ENCODE measurements at places on chromosomes 4 and X.

GRCh38 chrX:154727871-154728270 lies 23.0 kb downstream of the GAB3 start:
- peak; percentile 71 for DNase-seq

DNA sequence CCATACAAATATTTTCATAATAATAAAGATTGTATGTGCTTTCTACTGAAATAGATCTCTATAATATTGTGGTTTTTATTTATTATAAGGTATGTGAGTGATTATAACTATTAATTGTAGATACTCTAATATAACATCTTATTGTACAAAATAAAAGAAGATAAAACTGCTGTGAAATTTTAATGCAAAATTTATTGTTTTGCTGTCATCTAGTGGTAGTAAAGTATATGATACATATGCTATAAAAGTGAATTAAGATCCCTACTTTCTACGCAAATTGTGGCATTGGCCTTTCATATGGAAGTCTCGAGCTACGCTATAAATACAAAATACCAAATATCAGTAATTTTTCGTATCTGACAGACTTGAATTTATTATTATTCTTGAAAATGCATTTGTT lies 19.3 kb downstream of the YIPF7 start:
- DNase-seq, result no peak

DNA sequence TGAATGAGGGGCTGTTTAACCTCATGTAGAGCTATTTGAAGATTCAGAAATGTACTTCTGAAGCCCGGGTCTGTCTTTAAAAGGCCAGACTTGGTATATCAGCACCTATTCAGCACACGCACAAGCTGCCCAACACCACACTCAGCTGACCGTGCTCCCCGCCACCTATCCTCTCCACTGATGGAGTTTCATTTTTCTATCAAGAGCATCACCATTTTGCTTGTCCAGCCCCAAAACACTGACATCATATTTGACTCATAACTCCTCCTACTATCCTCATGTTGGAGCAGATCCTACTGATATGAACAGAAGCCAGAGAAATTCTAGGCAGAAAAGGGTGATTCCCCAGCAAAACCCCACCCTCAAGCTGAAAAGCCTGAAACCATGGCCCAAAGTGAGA lies 100.3 kb downstream of the SORBS2 start:
- DNase-seq, result no peak

GRCh38 chr4:118817178-118817930 lies 18.6 kb downstream of the SEC24D start:
- DNase-seq, result no peak

- no peak for DNase-seq
These were observed 42.0 kb upstream of the GRPR start for GRCh38 chrX:16081357-16081756.

GRCh38 chr4:3502941-3503936 lies 29.0 kb downstream of the LRPAP1 start:
- DNase-seq, result no peak

DNA sequence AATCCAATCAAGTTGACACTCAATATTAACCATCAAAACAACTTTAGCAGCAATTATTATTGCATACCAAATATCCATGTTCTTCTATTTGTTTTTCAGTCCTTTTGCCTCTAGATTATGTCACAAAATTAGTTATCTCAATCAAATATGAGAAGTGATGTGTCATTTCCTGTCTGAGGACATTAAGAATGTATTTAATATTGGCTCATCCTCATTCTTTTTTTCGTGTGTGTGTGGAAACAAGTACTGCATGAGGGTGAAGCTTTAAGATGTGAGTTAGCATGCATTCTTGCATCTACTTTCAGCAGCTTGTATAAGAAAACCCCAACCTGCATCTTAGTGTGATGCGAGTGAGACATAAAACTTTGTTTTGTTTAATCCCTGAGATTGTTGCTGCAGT lies 301.4 kb downstream of the GRIA2 start:
- no peak for DNase-seq

GRCh38 chrX:41119803-41120202 lies 34.6 kb downstream of the USP9X start:
- no peak for DNase-seq

DNA sequence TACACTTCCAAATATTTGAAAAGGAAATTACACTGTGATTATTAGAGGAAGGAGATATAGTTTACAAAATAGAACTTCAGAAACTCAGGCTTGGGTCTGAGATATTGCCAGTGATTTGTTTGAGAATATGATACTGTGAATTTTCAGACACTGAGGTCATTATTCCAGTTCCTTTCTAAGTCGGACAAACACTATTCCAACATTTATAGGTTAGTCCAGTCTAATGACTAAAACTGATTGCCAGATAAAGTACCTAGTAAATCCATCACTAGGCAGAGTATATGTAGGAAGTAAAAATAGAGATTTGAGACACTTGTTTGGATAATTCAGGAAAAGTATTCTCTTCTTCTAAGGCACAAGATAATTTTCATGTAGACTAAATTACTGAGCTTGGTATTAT lies 13.2 kb downstream of the MTTP start:
- DNase-seq, result no peak

DNA sequence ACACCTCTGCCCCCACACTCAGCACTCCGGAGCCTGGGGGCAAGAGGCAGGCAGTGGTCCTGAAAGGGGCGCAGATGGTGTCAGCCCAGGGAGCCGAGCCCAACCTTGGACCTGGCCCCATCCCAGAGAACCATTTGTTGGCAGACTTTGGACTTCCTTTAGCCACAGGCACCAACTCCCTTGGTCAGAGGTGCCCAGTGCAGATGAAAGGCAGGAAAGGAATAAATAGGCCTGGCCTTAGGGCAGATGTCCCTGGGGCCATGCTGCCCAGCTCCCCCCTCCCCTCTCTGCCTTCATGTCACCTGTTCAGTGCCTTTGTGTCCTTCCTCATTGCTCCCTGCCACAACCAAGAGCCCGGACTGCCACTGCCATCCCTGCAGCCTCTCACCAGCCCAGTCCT lies 52.8 kb downstream of the SEL1L3 start:
- DNase-seq, result no peak

DNA sequence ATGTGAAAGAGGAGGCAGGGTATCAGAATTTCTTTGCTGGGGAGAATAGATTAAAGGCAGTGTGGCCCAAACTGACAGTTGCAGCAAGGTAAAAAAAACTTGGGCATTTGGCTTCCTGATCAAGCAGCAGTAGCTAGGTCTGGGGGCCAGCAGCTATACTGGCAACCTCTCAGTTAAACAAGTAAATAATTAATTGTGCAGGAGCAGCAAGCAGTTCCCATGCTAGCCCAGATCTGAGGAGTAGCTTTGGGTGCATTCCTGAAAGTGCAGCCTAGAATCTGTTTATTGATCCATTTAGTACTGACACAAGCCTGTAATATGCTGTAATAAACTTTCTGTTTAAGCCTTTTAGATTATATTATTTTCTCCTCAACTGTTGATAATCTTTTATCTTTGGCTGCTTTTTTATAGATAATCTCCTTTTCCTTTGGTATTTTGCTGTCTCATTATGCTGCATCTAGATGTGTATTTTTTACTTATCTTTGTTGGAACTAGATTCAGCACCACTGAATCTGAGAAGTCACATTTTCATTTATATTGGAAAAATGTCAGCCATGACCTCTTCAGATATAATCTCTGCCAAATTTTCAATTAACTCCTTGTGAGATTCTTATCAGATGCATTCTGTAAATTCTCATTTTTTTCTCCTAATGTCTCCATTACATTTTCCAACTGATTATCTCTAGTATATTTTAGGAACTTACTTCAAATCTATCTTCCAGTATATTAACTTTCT lies 276.3 kb downstream of the STPG2 start:
- DNase-seq, result peak; percentile 0

GRCh38 chr4:8870647-8871416 lies 807 bp downstream of the HMX1 start:
- no peak for DNase-seq

Measured in astrocyte of the hippocampus (primary cell).